ENCODE measurements at places on chromosomes 1 and 21.

DNA sequence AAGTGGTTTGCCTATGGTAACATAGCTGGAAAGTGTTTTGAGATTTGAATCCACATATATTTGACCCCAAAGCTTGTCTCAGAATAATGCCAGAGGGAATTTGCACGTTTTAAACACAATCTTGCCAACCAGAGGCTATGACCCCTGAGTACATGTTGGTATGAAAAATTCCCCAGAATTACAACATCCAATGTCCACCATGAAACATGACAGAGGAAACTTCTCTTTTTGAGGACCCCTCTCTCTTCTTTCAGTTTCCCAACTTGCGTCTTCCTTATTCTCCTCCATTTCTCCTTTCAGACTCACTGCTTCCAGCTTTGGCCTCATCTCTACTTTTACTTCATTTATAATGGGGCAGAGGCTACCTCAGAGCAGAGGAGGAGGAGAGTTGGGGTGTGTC lies 5.5 kb upstream of the KCNJ9 start:
- no peak for DNase-seq

GRCh38 chr1:170518185-170518834 lies 13.7 kb upstream of the GORAB start:
- DNase-seq, result no peak

- no peak for DNase-seq
Observed at GRCh38 chr21:45283035-45283610, 4.6 kb downstream of the POFUT2 start.

DNA sequence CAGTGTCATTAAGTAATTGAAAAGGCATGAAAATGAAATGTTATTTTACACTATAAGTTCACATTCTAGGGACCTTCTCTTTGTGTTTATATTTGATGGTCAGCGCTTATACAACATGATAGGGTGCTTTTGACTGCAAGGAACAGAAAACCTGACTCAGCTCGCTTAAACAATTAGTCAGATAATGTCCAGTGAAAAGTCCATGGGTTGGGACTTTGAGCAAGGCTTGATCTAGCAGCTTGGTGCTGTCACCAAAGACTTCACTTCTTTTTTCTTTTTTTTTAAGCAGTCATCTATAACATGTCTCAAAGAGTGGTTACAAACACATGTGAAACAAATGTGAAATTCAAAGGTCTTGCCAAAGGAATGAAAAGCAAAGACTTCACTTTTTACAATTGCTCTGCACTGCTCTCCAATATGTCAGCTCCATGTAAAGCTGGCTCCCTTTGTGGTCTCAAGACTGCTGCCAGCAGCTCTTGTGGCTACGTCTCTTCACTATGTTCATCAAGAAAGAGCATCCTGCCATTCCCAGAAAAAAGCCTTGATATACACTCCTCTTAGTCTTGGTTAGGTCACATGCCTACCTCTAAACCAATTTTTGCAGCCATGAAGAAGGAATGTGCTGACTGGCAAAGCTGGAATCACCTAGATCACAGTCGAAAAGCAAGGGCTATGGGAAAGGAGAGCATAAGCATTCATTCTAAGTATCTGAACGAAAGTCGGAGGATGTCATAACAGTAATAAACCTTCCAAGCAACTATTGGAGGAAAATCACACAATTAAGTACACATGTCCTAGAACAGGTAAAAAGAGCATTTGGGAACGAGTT lies 15.2 kb downstream of the F3 start:
- no peak for DNase-seq

GRCh38 chr1:169550294-169550693 lies 36.0 kb downstream of the F5 start:
- DNase-seq, result no peak

DNA sequence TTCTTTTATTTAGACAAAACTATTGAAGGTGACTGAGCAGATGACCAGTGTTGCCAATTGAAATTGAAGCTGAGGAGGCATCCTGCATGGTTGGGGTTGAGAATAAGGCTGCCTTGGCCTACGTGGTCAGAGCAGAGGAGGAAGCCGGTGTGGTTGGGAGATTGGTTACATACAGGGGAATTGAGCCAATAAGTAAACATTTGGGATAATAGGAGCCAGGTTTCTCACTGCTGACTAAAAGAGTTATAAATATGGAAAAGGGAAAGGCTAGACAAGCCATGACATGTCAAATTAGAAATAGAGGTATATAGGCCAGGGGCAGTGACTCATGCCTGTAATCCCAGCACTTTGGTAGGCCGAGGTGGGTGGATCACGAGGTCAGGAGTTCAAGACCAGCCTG lies 15.8 kb downstream of the SNX7 start:
- no peak for DNase-seq

DNA sequence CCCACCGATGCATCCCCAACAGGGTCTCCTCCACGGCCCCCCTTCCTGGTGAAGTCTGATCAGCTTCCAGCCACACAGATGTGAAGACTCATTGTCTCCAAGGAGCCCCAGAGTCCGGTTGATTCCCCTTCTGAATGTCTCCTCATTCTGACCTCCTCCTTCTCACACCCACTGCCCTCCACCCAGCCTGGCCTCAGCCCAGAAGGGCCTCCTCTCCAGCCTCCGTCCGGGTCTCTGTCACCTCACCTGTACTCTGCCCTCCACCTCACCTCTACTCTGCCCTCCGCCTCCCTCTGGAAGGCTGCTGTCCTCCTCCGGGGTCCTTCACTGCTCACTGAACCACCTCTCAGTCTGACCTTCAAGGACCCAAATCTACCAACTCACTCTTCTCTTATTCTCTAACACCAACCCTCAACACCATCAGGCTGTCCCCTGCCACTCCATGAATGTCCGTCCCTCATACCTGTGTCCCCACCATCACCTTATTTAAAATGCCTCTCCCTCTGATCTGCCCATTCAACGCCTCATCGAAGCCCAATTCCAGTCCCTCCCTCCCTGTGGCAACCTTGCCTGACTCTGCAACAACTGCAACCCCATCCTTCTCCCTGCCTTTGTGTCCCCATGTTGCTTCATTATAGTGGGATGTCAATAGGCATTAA lies 201.2 kb downstream of the TOMM20 start:
- DNase-seq, result no peak
